ENCODE measurements at places on chromosomes 16 and 17. TPM values are rescaled to one million over a fixed set of nuclear protein-coding genes. Genes with fewer than 3 reads are reported as not detected.

SLC22A31 gene
- 1.8 TPM for total RNA-seq

SLX4 gene
- total RNA-seq = 5.4 TPM

KRT34 gene
- total RNA-seq = 0.35 TPM

SMPD3 gene
- total RNA-seq = 0.09 TPM

CCDC200 gene
- not detected for total RNA-seq

OGFOD1 gene
- 64.9 TPM for total RNA-seq

CHAD gene
- not detected for total RNA-seq

HOXB7 gene
- 31.4 TPM for total RNA-seq

SUZ12 gene
- 24.5 TPM for total RNA-seq

KIAA0753 gene
- 16.8 TPM for total RNA-seq

GPRC5C gene
- total RNA-seq = 56.4 TPM

SPHK1 gene
- total RNA-seq = 54.4 TPM

SALL1 gene
- 0.07 TPM for total RNA-seq

IQCK gene
- total RNA-seq = 11.0 TPM

SEZ6L2 gene
- 16.5 TPM for total RNA-seq

KRT33B gene
- 0.05 TPM for total RNA-seq

KRTAP4-3 gene
- total RNA-seq = not detected

RNU2-1 gene
- total RNA-seq = not detected
